ENCODE measurements at places on chromosomes 3 and 15. TPM values are rescaled to one million over a fixed set of nuclear protein-coding genes. Genes with fewer than 3 reads are reported as not detected.

DNA sequence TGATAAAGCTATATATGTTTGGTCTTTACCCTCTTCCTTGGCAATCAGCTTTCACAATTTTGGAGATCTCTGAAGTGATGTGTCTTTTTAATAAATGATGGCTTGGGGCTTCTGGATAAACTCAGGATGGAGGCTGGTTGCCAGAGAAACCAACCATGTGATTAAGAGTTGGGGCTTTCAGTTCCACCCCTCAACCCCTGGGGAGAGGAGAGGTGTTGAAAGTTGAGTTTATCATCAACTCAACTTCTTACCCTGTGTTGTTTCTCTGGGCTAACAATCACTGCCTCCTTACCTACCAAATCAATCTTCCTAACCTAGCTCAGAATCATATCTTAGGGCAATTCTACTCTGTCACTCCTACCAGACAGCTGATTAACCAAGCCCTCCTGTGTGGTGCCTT, 735.8 kb downstream of the ZPLD1 start:
- DNase-seq: no peak

GRCh38 chr3:34881026-34881425, 758.3 kb upstream of the ARPP21 start:
- no peak for DNase-seq

DNA sequence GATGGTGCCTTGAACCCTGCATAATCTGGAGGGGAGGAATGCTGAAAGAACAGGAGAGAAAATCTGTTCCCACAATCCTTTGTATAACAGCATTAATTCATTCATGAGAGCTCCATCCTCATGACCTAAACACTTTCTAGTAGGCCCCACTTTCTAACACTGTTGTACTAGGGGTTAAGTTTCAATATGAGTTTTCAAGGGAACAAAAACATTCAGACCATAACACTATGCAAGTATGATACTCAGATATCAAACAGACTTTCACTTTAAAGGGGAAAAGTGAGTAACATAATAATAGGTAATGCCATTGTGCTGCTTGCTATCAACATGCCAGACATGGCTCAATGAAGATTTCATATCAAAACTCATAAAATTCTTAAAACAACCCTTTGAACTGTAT, 32.4 kb upstream of the PLSCR2 start:
- no peak for DNase-seq

GRCh38 chr15:65008983-65009382, 19.3 kb upstream of the SPG21 start:
- no peak for DNase-seq

- DNase-seq: no peak
Observed at GRCh38 chr3:149726716-149727407, 25.4 kb downstream of the COMMD2 start.

RSRC1 gene
- 30.6 TPM for total RNA-seq

KIF7 gene
- 1.7 TPM for total RNA-seq
